ENCODE measurements at places on chromosomes 5 and 9. TPM values are rescaled to one million over a fixed set of nuclear protein-coding genes. Genes with fewer than 3 reads are reported as not detected.
A peak's percentile ranks its signal among the peaks of the same experiment; 100 is the strongest.

Gene TICAM2
- total RNA-seq: 2.0 TPM

Gene ACTBL2
- total RNA-seq: not detected

Gene LCN9
- total RNA-seq: not detected

Gene PCDHB10
- total RNA-seq: not detected

Gene LCN15
- not detected for total RNA-seq

Gene HACD4
- 2.4 TPM for total RNA-seq

DNA sequence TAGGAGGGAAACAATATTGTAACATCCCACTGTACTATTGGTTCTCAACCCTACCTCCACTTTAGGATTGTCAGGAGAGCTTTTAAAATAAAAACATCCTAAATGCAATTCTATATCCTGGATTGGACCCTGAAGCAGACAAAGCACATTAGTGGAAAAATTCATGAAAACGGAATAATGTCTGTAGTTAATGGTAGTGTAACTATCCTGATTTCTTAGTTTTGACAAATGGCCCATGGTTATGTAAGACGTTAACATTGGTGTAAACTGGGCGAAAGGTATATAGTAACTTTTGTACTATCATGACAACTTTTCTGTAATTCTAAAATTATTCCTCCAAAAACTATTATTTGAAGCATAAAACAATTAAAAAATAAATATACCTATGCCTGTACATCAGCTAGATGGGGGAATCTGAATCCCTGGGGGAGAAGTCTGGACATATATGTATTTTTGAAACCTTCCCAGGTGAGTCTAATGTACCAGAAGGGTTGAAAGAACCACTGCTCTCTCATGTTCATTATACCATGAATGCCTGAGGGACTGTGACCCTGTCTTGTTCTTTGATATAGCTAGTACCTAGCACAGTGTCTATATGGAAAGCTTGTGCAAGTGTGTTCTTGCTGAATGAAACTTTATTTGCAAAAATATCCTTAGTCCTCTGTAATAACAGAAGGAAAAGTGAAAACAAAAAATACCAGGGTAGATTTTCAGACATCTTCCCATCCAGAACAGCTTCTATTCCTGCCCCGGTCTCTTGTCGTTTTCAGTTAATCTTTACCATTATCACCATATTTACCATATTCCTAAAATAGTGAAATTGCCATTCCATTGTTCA, 3.4 kb upstream of the TRMO start:
- no peak overlapping the region for H3K27ac ChIP-seq

DNA sequence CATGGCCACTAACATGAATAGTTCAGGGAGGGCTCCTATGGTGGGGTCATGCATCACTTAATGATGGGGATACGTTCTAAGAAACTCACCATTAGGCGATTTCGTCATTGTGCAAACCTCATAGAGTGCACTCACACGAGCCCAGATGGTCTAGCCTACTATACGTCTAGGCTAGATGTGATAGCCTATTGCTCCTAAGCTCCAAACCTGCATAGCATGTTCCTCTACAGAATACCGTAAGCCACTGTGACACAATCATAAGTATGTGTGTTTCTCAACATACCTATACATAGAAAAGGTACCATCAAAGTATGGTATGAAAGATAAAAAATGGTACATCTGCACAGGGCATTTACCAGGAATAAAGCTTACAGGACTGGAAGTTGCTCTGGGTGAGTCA, 6.3 kb downstream of the SLIT3 start:
- no peaks in the 10 kb centered on the region for H3K36me3 ChIP-seq
- H3K4me3 ChIP-seq: no peak overlapping the region
- H3K27ac ChIP-seq: no peak overlapping the region
- H3K4me1 ChIP-seq: no peaks in the 10 kb centered on the region
- H3K27me3 ChIP-seq: peaks cover 11% of the 10 kb centered on the region

DNA sequence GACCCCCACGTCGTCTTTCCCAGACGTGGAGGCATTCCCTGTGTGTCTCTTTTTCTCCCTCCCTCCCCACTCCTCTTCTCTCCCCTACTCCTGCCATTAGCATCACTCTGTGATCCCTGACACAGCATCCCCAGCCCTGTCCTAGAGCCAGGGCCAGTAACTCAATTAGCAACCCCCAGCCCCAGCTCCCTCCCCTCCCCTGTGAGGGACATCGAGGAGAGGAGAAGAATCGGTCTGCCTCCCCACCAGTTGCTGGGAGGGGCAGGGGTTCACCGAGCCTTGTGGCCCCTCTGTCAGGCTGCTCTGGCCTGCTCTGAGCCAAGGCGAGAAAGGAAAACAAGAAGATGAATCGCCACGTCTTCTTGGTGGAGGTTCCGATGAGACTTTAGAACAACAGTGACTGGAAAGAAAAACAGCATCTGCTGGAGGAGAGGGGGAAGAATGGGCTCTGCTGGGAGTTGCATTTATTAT, 123.1 kb downstream of the PAPPA start:
- H3K4me1 ChIP-seq: no peaks in the 10 kb centered on the region
- H3K27me3 ChIP-seq: peaks cover 10% of the 10 kb centered on the region
- no peak for DNase-seq
- no peak overlapping the region for H3K27ac ChIP-seq
- H3K36me3 ChIP-seq: no peaks in the 10 kb centered on the region
- H3K4me3 ChIP-seq: no peak overlapping the region

DNA sequence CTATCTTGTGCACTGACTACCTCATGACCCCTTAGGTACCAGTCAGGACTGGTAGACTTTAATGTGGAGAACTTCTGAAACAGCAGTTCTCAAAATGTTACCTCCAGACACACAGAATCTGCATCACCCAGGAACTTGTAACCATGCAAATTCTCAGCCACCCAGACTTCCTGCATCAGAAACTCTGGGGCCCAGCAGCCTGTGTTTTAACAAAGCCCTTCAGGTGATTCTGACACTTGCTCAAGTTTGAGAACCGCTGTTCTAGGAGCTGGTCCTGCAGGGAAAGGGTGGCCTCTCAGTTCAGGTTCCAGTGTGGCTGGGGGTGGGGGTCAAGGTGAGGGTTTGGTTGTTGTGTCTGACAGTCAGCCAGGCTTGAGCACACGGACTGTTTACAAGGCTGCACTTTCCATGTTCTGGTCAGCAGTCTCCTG, 28.4 kb downstream of the ZFP62 start:
- H3K27ac ChIP-seq: peak overlapping the region; percentile 99
- H3K4me1 ChIP-seq: peaks cover 36% of the 10 kb centered on the region
- no peaks in the 10 kb centered on the region for H3K27me3 ChIP-seq

- peaks cover 9% of the 10 kb centered on the region for H3K27me3 ChIP-seq
- DNase-seq: peak; percentile 80
- H3K27ac ChIP-seq: no peak overlapping the region
- peaks cover 3% of the 10 kb centered on the region for H3K4me1 ChIP-seq
- no peaks in the 10 kb centered on the region for H3K36me3 ChIP-seq
These were observed 29.9 kb upstream of the OBP2B start for GRCh38 chr9:133238851-133239532.

DNA sequence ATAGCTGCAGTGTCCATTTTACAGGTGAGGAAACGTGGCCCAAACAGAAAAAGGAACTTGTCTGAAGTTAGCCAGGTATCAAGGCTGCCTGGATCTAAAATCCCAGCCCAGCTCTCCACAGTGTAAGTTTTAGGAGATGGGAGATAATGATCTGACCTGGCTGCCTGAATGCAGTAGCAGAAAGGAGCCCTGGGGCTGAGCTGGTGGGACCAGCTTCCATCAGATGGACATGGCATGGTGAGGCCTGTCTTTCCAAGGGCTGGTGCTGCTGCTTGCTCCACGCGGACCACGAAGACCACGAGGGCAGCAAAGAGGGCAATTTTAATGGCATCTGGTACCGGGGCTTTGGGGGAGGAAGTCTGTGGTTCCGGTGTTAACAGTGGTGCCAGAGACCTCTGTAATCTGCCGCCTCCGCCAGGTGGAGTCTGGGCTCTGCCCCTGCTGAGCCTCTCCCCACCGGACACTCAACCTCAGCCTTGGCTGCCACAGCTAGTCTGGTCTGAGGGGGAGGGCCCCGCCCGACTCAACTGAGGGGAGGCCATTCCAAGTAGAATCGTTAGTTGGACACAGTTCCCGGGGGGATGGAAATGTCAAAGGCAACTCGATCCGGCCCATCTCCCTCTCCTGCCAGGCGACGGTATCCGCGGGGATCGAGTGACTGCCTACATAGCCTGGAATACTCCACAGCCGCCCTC, 650 bp downstream of the MYORG start:
- H3K27me3 ChIP-seq: no peaks in the 10 kb centered on the region
- H3K27ac ChIP-seq: no peak overlapping the region
- H3K36me3 ChIP-seq: peaks cover 3% of the 10 kb centered on the region
- DNase-seq: peak; percentile 67
- peak overlapping the region; percentile 78 for H3K4me3 ChIP-seq

- no peak overlapping the region for H3K27ac ChIP-seq
- no peaks in the 10 kb centered on the region for H3K36me3 ChIP-seq
- H3K4me3 ChIP-seq: no peak overlapping the region
- peaks cover 4% of the 10 kb centered on the region for H3K27me3 ChIP-seq
- no peak for DNase-seq
- no peaks in the 10 kb centered on the region for H3K4me1 ChIP-seq
These were observed 1.7 kb downstream of the KCNT1 start for GRCh38 chr9:135703726-135704125.

- peak overlapping the region; percentile 91 for H3K4me3 ChIP-seq
- H3K27ac ChIP-seq: peak overlapping the region; percentile 50
- DNase-seq: peak; percentile 67
- peaks cover 50% of the 10 kb centered on the region for H3K4me1 ChIP-seq
- peaks cover 24% of the 10 kb centered on the region for H3K27me3 ChIP-seq
These were observed 849 bp upstream of the RGMB start for GRCh38 chr5:98772415-98773213.

- no peak overlapping the region for H3K27ac ChIP-seq
- no peak for DNase-seq
- no peaks in the 10 kb centered on the region for H3K4me1 ChIP-seq
- H3K4me3 ChIP-seq: no peak overlapping the region
- H3K36me3 ChIP-seq: no peaks in the 10 kb centered on the region
- H3K27me3 ChIP-seq: peaks cover 2% of the 10 kb centered on the region
These were observed 42.3 kb upstream of the SMAD5 start for GRCh38 chr5:136090319-136090718.

- H3K27ac ChIP-seq: no peak overlapping the region
- no peaks in the 10 kb centered on the region for H3K27me3 ChIP-seq
- H3K4me1 ChIP-seq: peaks cover 3% of the 10 kb centered on the region
- no peak for DNase-seq
- peaks cover 49% of the 10 kb centered on the region for H3K36me3 ChIP-seq
- no peak overlapping the region for H3K4me3 ChIP-seq
These were observed 38.1 kb downstream of the DDX31 start for GRCh38 chr9:132631685-132632084.

GRCh38 chr5:135248801-135249231, 150.2 kb downstream of the MACROH2A1 start:
- H3K36me3 ChIP-seq: no peaks in the 10 kb centered on the region
- H3K27me3 ChIP-seq: peaks cover 4% of the 10 kb centered on the region
- H3K27ac ChIP-seq: no peak overlapping the region
- no peaks in the 10 kb centered on the region for H3K4me1 ChIP-seq

GRCh38 chr5:125461641-125462072, 715.2 kb upstream of the ZNF608 start:
- no peaks in the 10 kb centered on the region for H3K27me3 ChIP-seq
- no peaks in the 10 kb centered on the region for H3K36me3 ChIP-seq
- DNase-seq: no peak
- no peak overlapping the region for H3K27ac ChIP-seq
- H3K4me1 ChIP-seq: no peaks in the 10 kb centered on the region
- H3K4me3 ChIP-seq: no peak overlapping the region

DNA sequence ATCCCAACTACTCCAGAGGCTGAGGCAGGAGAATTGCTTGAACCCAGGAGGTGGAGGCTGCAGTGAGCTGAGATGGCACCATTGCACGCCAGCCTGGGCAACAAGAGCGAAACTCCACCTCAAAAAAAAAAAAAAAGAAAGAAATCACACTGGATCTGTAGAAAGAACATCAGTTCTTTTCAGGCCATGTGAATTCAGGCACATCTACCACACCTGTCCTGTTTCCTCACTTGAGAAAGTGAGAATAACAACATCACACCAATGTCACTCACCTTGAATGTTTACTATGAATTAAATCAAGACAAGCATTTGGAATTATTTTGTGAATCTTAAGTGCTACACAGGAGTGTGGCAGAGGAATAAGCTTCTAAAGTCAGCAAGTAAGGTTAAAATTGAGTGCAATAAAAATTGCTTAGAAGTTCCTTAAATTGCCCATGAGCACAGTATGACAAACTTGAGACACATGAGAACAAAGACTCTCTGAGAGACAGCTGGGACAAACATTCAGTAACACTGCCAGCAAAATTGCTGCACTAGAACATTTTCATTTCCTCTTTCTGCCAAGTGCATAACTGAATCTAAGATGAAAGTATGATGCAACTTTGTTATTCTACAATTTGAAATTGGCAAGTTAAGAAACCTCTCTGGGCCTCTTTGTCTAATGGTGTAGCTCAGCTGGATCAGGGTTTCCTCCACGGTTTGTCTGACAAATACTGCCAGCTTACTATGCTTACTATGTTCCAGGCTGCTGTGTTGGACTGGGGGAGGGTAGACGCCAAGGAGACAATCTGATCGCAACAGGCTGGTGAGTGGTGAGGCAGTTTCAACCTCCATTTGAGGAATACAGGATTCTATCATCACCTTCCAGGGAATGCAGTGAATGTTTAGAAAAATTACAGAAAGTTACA, 1.9 kb upstream of the RIC1 start:
- peak overlapping the region; percentile 98 for H3K4me3 ChIP-seq
- peak; percentile 75 for DNase-seq
- peaks cover 7% of the 10 kb centered on the region for H3K36me3 ChIP-seq
- H3K27me3 ChIP-seq: no peaks in the 10 kb centered on the region
- H3K4me1 ChIP-seq: peaks cover 51% of the 10 kb centered on the region

DNA sequence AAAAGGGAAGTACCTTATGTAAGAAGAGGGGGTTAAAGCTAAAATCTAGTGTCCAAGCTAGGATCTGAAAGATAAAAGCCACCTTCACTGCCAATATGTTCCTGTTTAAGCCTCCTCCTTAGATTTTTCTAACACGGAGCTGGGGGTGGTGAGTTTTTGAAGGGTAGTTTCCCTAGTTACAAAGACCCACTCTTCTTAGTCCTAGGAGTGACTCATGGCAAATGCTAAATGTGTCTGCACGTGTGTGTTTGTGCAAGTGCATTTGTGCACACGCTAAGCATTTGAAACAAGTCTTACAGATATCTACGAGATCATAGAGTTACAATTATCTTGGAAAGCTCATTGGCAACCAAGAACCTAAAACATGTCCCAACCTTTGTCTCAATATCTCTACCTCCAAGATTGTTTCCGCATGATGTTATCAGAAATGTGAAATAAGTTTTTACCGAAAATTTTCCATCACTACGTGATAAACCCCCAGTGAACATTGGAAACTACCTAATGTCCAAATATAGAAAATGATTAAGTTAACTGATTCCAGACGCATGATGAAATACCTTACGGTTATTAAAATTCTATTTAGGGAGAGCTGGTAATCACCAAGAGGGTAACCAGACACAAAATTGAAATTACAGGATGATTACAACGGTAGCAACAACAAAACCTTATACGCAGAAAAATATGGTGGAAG, 78.0 kb upstream of the HRH2 start:
- H3K27me3 ChIP-seq: no peaks in the 10 kb centered on the region
- DNase-seq: no peak
- H3K4me1 ChIP-seq: peaks cover 8% of the 10 kb centered on the region
- peak overlapping the region; percentile 14 for H3K27ac ChIP-seq
- peaks cover 3% of the 10 kb centered on the region for H3K36me3 ChIP-seq
